Activated CD4-positive, CD25-positive, alpha-beta regulatory T cell treated with anti-CD3 and anti-CD28 coated beads, Interleukin-2, amount 50 U/mL, for 72 hours (primary cell): ENCODE measurements at places on chromosomes 6 and 20.

DNA sequence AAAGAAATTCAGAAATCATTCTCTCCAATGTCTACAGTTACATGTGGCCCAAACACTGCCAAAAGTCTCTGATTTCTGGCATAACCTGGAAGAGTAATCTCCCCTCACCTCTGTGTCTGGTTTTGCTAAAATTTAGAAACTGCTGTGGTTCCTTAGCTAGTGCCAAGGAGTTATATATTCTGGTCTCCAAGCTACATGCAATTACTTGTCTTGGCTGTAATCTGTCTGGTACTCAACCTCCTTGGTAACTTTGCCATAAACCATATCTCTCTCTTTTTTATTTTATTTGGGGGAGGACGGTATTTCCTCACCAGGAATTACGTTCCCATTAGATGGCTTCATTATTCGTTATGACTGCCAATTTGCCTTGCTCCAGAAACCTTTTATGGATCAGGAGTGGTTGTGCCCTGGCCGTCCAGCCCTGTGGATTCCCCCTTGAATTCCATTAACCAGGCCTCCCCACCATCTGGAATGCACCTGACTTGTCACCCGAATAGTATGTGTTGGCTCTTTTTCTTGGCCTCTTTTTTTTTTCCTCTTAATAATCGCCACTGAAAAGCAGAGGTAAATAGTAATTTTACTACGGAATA, 400.0 kb downstream of the CD83 start:
- DNase-seq: no peak

DNA sequence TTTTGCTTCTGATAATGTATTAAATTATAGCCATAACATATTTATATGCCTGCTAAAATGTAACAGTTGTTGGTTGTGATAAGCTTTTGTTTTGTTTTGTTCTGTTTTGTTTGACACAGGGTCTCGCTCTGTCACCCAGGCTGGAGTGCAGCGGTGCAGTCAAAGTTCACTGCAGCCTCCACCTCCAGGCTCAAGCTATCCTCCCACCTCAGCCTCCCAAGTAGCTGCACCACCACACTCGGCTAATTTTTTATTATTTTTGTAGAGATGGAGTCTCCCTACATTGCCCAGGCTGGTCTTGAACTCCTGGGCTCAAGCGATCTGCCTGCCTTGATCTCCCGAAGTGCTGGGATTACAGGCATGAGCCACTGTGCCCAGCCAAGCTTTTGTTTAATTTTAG, 157.8 kb downstream of the ARID1B start:
- no peak for DNase-seq

DNA sequence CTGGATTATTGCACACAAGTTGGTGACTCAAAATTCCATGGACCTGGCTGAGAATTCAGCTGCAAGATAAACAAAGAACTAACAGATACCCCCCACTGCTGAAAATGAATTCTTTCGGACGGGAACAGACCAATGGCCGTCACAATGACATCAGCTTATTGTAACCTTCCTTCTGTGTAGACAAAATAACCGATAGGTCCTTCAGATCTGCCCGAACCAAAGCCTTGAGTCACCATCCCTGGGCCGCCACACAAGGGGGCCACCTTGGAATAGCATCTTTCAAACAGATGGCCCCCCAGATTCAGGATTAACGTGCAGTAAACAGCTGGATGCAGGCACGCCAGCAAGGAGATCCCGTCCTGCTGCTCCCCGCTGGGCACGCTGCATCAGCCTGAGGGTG, 214.0 kb upstream of the EXOC2 start:
- DNase-seq: no peak

- DNase-seq: no peak
Measured at GRCh38 chr6:4259391-4259790, 124.0 kb upstream of the ECI2 start.

GRCh38 chr6:89830170-89830809, 610 bp downstream of the CASP8AP2 start:
- DNase-seq: no peak

DNA sequence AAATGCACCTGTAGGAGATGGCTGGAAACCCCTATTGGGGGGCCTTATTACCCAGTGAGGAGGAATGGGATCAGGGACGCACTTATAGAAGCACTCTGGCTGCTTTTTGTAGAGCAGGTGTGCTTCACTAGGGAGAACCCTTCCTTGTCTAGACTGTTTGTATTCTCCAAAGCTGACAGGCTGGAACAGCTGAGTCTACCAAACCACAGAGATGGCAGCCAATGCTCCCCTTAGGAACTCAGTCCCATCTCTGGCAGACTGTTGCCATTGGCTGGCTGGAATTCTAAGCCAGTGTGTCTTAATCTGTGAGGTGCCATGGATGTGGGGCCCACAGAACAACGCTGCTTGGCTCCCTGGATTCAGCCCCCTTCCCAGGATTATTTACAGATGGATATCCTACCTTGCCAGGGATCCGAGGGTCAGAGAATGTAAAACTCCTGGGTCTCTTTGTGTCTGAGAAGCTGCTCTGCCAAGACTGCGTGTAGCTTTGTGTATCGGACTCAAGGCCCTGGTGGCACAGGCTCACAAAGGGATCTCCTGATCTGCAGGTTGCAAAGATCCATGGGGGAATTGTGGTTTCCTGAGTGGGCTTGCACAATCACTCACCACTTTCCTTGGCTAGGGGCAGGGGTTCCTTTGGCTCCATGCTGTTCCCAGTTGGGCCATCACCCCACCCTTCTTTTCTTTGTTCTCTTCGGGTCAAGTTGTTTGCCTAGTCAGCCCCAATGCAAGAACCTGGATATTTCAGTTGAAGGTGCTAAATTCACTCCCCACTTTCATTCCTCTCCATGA, 26.1 kb downstream of the C6orf52 start:
- DNase-seq: no peak

- no peak for DNase-seq
Measured at GRCh38 chr20:21559305-21559704, 45.4 kb upstream of the NKX2-2 start.

DNA sequence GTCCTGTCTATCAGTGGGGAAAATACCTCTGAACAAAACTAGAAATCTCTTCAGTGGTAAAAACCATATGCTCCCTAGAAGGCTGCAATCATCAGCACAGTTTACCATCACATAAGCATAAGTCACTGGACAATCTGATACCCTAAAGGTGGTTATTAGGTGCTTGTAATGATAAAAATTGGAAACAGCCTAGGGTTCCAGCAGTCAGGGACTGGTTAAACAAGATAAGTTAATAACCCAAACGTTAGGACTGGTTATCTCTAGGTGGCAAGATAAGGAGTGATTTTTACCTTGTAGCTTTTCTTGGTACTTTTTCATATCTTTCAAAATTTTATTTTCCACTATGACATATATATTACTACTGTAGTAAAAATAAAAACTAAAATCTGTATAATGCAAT, 11.0 kb downstream of the ECI2 start:
- DNase-seq: no peak

GRCh38 chr6:1624851-1625781, 15.4 kb downstream of the FOXC1 start:
- no peak for DNase-seq

DNA sequence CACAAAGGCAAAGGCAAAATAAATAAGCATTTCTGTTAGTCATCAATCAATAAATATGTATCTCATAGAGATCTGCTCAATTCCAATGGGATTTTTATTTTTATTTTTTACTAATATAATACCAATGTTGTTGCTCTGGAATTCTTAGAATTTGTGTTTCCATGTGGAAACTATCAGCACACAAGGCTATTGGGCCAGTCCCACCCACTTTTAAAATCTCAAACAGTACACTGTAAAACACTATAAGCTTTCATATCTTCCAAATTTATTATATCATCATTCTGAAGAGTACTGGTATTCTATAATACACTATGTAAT, 563.8 kb upstream of the MARCKS start:
- DNase-seq: no peak
